Stimulated activated CD4-positive, alpha-beta T cell treated with anti-CD3 and anti-CD28 coated beads, Interleukin-1b, Interleukin-23, amount 100 ng/mL, for 1 hour (primary cell): ENCODE measurements at places on chromosomes 3 and 15.

DNA sequence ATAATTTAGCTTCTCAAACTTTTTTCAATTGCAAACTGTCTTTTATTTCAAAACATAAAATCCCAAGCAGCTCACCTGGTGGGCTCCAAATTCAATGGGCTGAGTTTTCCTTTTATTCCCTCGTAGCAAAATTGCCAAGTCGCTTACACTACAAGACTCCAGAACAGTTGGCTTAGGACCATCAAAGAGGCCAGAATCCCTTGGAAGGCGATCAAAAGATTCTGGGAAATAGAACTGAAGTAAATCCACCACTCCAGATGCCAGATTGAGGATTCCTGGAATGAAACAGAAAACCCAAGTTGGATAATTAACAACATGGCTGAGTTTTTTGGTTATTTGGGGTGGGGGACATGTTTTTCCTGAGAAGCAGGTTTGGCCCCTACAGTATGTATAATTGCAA lies 87.7 kb upstream of the DCLK3 start:
- DNase-seq, result no peak

DNA sequence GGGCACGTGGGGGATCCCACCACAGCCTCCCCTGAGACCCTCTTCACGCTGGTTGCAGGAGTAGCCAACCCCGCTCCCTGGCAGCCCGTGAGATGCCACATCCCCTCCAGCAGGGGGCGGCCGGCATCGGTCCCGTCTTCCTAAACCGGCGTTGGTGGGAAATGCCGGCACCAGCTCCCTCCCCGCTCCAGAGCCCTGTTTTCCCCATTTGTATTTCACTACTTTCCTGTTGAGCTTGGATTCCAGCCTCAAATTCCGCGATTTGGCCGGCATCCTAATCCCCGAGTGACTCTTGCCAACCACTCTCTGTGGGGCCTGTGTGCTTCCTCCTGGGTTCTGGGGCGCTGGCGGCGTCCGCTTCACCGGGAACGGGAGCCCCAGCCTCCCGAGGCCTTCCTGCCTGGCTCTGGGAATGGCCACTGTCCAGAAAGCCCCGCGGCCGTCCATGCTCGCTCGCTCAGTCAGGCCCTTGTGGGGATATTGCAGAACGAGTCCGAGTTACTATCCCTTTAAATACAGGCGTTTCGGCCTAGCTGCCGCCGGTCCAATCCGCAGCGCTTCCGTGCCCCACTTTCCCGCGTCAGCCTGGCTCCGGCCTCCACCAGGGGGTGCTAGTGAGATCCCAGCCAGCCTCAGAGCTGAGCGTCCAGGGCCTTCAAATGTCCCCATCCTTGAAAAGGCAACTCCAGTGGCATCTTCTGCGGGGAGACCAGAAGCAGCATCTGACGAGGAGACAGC lies 8.1 kb upstream of the ADAMTS17 start:
- peak; percentile 63 for DNase-seq

- DNase-seq, result no peak
Observed at GRCh38 chr3:129950318-129951046, 24.0 kb upstream of the TRH start.

GRCh38 chr3:190131329-190131728 lies 10.6 kb upstream of the P3H2 start:
- DNase-seq, result no peak

DNA sequence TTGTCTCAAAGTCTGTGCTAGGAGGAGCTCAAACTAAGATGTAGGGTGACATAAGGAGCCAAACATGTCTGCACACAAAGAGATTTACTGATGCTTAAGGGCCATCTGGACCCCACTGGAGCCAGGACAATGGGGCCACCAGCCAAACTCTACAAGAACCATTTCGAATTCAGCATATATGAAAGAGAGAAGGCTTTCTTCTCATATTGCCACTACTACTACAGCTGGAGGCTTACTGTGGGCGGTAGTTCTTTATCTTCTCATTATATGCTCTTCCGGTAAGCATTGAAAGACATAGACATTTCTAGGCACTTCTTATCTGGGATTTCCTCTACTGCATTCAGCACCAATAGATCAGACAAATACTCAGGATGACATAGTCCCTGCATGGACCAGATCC lies 404.4 kb upstream of the PROK2 start:
- DNase-seq, result no peak

DNA sequence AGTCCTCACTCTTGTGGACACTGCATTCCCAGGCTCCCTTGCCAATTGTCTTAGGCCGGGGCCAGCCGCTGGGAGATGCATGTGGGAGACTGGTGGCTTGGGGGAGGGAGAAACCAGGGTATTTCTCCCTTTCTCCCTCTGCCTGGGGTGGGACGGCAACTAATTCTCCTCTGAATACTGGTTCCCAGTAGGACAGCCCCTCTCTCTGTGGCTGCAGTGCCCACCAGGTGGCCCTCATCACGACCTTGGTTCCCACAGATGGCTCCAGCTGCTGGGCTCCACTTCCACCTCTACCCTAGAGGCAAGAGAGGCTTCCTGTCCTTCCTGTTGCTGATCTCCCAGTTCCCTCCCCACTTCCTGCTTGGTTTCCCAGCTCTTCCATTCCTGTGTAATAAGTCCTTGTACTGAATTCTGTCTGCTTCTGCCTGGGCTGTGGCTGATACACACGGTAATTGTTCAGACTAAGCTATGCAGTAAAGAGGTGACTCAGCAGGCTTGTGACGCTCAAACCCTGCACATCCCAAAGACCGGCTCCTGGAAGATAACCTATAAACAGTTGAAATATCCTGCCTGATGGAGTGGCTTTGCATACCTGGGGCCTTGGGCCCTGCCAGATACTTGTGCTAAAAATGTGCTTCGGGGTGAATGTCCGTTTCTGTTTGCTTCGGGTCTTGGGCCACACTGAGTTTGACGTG lies 20.4 kb upstream of the COPG1 start:
- no peak for DNase-seq

- DNase-seq, result no peak
Observed at GRCh38 chr15:80309769-80310384, 57.9 kb upstream of the CTXND1 start.

- DNase-seq, result no peak
Observed at GRCh38 chr15:93052090-93052879, 36.7 kb downstream of the RGMA start.

DNA sequence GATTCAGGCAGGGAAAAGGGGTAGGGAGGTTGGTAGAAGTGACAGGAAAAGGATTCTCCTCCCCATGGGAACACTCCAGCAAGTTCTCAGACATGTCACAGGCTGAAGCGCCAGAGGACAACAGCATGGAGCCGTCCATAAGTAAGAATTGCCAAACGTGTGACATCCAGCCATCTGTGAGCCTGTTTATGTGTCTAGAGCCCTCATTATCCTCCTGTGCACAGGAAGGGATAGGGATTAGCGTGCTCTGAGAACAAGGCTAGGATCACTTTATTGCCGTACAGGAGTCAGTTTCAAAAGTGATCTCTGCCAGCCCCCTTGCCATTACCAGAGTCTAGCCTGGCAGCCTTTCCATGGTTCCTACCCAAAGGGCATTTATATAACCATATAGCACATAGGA lies 549.5 kb downstream of the NTRK3 start:
- DNase-seq, result no peak

GRCh38 chr3:180063783-180064182 lies 27.0 kb upstream of the PEX5L start:
- no peak for DNase-seq

GRCh38 chr3:108566599-108566998 lies 22.6 kb downstream of the CIP2A start:
- no peak for DNase-seq

GRCh38 chr15:67097930-67098740 lies 32.7 kb downstream of the SMAD3 start:
- DNase-seq, result no peak

DNA sequence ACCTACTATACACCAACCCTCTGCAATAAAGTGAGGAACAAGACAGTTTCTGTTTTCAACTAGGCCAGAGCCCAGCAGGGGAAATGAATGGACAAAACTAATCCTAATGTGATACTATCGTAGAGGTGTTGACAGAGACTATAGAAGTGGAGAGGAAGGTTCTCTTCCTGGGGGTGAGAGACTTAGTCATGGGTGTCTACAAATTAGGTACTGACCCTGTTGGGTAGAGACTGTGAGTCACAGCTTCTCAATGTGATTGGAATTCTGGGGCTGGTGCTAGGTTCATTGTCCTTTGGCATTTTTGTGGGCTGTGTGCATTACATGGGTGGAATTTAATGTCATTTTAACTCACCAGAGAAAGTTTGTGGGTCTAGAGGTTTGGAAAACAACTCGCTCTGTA lies 79.3 kb downstream of the ADAMTSL3 start:
- no peak for DNase-seq

DNA sequence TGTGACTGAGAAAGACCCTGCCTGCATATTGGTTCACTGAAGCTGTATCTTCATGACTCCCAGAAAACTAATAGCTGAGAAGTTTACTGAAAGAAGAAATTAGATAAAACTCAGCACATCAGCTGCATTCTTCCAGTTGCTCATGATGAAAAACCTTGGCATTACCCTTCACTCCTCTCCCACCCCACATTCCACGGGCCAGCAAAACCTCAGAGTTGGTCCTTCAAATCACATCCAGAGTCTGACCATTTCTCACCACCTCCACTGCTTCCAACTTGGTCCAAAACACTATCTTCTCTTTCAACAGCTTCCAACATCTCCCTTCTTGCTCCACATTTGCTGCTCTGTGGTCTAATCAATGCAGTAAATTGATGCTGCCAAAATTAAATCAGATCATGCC lies 97.1 kb downstream of the CD47 start:
- DNase-seq, result no peak

DNA sequence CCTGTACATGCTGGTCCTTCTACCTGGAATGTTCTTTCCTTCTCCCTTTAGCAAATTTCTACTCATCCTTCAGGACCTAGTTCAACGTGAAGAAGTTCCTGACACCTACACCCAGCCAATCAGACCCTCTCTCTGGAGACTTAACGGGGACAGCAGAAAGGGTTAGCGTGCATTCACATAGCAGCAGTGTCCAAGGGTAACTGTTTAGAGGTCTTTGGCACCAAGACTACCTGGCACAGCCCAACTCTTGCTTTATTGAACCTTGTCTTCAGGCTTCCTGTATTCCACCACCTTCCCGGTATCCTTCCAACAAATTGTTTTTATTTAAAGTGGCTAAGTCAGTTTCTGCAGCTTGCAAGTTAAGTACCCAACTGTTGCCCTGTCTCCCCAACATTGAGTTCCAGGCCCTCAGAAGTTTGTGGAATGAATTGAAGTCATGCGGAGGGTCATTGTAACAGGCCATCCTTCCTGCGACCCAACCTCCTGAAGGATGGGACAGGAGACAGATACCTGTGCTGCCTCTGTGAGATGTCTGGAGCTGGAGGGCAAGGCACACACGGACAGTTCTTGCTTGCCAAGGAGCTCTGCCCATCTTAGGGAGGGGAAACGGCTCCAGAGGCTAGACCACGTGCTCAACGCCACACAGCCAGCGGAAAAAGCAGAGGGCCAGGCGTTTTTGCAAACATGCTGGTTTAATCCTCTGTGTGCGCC lies 14.4 kb upstream of the WNT7A start:
- no peak for DNase-seq

DNA sequence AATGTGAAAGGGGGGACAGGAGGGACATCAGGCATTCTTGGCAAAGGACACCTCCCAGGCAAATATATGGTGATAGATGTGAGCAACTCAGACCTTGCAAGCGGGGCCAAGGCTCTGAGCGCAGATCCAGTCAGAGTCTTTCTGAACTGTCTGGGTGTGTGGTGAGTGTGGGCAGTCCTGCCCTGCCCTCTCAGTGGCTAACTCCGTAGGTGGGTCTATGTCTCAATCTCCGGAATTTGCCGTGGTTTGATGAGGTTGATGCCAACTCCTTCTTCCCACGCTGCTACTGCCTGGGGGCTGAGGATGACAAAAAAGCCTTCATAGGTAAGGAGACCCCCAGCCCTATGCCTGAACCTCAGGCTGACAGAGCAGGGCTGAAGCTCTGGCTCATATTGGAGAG lies 7.4 kb downstream of the TTLL3 start:
- no peak for DNase-seq

DNA sequence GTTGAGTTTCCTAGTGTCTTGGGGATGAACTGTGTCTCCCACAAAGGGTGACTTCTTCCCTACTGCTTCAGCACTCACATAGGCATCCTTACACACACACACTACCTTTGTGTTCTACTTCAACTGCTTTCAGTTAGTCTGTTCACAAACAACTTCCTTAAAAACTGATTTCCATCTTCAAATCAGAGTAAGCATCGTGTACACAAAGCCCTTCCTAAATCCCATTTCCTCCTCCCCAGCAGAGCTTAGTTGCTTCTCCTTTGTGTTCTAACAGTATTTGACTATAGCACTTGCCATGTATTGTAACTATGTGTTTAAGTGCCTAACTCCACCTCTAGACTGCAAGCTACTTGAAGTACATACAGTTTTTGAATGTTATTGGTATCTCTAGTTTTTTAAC lies 71.7 kb downstream of the TNIK start:
- DNase-seq, result no peak

GRCh38 chr3:193119926-193120325 lies 121.1 kb upstream of the PLAAT1 start:
- DNase-seq, result no peak

- no peak for DNase-seq
Observed at GRCh38 chr3:195270079-195270816, 711 bp downstream of the XXYLT1 start.

DNA sequence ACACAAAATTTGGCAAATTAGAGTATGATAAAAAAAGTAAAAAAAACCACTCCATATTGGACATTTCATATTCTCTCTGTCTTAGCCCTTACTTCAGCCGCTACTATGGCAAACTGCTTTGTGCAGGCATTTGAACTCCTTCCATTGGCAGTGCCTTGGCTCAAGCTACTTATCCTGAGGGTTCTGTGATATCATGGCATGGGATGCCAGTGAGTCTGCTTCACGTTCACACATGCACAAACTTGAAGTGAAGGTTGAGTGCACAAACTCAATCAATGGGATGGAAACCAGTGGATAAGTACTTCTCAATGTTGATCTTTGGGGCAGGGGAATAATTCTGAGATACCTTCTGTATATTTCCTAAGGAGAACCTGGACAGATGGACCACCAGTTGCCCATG lies 117.2 kb downstream of the IL20RB start:
- DNase-seq, result no peak

GRCh38 chr15:42363942-42364341 lies 4.6 kb downstream of the CAPN3 start:
- no peak for DNase-seq

DNA sequence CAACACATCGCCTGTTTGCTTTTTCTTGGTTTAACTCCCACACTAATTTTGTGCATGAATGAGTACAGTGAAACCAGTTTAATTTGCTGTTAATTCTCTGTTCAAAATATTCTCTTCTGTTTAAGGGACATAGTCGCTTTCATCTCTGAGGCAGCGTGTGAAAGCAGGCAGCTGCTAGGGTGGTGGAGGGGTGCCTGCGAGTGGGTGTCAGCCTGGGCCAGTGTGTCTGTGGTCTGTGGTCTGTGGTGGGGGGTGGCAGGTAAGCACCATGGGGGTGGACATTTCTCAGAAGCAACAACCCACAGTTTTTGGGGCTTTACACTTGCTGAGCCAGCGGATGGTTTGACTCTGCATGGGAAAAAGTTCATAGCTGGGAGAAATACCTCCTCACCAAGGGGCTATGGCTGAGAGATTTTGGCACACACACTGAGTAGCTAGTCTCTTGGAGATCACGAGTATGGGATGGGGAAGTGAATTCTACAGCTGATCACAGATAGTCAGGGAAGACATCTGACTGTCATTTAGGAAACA lies 109.2 kb downstream of the EPHB1 start:
- DNase-seq, result no peak
